ENCODE measurements at places on chromosomes 5 and 9.

DNA sequence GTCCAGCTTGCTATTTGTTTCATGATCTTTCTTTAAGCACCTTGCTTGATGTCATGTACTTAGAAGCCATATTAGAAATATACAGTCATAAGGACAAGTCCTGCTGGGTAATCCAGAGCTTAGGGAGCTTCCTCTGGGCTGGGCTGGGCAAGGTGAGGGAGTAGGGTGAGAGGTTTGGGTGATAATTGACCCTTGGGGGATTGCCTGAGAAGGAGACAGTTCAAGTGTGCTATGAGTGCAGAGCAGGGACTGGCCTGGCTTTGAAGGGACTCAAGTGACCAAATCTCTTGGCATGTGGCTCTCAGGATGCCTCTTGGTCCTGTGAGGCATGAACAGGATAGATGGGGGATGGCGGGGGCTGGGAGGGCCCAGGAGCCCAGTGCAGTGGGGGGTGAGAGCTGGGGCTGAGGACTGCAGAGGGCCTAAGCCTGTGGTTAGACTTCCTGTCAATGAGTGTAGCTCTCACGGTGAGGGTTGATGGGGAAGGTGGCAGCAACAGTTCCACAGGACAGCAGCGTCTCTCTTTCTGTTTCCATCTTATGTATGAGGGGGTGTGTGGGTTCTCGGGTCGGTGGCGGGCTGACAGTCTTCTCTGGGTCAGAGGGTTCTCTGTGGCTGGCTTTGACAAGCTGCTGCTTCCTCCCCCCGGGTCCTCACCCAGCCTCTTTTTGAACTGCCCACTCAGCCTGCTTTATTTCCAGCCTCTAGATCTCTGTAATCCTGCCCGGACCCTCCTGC is 53.5 kb downstream of the RGS3 start:
- DNase-seq: peak; percentile 70

DNA sequence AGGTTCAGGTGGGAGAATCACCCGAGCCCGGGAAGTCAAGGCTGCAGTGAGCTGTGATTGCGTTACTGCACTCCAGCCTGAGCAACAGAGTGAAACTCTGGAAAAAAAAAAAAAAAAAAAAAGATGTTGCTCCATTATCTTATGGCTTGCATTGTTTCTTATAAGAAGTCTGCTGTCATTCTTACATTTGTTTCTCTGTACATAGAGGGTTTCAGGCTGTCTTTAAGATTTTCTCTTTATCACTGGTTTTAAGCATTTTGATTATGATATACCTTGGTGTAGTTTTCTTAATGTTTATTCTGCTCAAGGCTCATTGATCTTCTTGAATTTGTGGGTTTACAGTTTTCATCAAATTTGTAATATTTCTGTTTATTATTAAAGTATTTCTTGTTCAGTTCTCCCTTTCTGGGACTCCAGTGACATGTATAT is 35.2 kb downstream of the MVB12B start:
- no peak for DNase-seq

DNA sequence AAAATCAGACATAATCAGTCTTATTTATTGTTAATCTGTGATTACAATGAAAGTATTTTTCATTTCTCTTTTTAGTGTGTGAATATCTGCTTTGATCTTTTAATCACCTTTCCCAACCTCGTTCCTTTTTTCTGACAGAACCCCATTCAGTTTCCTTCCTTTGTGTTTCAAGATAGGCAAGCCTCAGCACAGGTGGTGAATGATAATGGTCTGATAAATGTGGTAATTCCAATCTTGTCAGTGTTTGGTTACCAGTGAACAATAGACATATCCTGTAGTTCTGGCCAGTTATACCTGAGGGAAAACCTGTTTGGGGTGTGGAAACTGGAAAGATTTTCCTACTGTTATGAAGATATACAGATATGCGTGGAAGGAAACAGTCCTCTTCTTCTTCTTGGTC is 13.5 kb downstream of the STX17 start:
- no peak for DNase-seq

DNA sequence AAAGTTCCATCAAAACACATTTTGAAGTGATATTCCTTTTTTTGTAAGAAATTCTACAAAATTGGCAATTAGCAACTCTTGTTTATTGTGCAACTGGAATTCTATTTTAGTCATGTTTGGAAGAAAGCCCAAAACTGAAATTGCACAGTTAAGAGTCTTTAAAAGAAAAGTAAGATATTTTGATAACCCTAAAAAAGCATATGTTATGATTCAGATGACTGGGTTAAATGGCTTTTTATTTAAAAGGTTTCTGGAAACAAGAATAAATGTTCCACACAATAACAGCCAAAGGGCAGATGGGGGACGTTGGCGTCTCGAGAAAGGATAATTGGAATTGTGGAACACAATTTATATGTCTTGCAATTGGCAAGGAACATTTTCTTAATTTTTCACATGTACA is 275.2 kb downstream of the CDH9 start:
- DNase-seq: no peak

DNA sequence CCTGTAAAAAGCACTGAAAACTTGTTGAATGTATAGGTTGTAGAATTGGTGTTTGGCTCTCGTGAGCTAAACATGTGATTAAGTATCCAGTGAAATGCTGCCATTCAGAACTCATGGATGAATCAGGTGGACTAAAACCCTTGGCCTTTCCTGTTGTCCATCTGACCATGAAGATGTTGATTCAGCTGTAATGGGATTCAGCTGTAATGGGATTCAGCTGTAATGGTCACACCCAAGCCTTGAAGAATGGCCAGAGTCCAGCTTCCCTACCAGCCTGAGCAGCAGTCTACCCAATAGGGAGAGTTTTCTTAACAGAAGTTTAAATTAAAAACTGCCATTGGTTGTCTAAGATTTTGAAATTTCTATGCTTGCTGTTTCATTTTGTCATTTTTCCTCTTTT is 18.1 kb downstream of the MAMDC2 start:
- no peak for DNase-seq

- DNase-seq: no peak
Observed at GRCh38 chr9:120307599-120307998, 272.4 kb downstream of the CDK5RAP2 start.

GRCh38 chr5:59040024-59040803 is 457.3 kb downstream of the RAB3C start:
- DNase-seq: no peak

- DNase-seq: no peak
Observed at GRCh38 chr9:27272103-27272502, 24.8 kb downstream of the EQTN start.

GRCh38 chr5:17995997-17996396 is 361.7 kb downstream of the TAF11L14 start:
- DNase-seq: no peak

- DNase-seq: no peak
Observed at GRCh38 chr5:14286574-14287421, 143.7 kb downstream of the TRIO start.

DNA sequence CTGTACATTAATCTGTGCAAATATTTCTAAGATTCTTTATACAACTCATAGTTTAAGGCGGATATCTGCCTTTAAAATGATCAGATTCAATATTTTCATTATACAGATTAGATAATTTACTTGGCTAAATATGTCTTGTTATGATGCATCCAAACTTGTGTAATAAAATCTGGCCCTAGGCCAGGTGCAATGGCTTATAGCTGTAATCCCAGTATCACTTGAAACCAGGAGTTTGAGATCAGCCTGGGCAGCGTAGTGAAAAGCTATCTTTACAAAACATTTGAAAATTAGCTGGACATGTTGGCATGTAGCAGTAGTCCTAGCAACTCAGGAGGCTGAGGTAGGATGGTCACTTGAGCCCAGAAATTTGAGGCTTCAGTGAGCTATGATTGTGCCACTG is 2002.2 kb upstream of the ACO1 start:
- no peak for DNase-seq

DNA sequence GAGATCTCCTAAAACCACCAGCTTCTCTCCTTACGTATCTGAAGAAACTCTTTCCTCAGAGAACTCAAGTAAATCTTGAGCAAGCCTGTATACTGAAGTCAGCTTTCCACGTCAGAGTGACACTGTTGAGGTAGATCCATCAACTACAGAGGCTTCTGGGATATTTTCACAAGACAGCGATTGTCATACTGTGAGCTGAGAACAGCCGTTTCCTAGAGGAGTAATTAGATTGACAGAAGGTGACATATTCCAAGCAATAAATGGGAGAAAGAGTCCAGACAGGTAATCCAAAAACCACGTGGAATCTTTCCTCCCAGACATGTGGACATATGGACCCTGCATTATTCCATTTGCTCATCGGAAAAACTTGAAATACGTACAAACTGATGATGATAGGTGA is 117.2 kb downstream of the MEF2C start:
- no peak for DNase-seq

GRCh38 chr9:126093771-126094170 is 232.9 kb upstream of the MVB12B start:
- no peak for DNase-seq

DNA sequence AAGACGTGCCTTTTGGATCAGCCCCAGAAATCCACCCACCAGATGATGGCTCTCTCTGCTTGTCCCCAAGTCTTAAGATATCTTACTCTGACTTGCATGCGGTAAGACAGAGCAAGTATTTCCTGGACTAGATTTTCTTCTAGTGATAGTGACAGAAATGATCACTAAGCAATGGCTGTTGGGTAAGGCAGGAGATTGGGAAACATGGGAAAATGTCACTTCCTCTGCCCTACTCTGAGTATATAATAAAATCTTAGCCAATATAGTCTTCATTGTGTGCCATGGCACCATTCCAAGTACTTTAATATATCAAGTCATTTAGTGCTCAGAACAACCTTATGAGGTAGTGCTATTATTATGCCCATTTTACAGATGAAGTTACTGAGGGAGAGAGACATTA is 31.0 kb upstream of the GNA14 start:
- no peak for DNase-seq

- no peak for DNase-seq
Observed at GRCh38 chr5:120405286-120405864, 58.7 kb upstream of the PRR16 start.

DNA sequence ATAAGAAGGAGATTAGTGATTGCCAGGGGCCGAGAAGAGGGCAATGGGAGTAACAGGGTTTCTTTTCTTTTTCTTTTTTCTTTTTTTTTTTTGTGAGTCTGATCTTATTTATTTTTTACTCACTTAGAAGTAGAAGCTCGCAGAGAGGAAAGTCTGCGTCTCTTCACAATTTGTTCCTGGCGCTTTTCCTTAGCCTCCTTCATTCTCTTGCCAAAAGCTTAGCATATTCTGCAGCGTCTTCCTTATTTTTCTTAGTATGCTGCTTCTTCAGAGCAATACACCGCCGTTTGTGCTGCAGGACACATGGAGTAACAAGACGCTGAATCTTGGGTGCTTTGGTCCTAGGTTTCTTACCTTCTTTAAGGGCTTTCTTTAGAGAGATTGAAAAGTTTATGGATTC is 30.3 kb upstream of the DENND4C start:
- DNase-seq: no peak

DNA sequence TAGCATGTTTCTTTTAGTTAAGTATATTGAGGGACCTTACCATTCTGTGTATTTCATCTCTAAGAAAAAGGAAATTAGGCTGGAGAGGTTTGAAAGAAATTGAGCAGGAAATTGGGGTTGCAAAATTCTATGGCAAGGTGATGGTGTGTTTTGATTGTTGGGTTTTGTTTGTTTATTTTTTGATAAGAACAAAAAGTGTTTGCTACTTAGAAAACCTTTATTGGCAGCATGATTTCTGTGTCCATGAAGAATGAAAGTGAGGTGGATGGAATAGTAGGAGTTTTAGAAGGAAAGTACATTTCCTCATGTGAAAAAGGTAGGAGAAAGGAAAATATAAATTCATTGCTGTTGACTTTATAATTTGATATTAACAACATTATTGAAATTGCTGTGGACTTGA is 167.1 kb downstream of the CD180 start:
- no peak for DNase-seq

DNA sequence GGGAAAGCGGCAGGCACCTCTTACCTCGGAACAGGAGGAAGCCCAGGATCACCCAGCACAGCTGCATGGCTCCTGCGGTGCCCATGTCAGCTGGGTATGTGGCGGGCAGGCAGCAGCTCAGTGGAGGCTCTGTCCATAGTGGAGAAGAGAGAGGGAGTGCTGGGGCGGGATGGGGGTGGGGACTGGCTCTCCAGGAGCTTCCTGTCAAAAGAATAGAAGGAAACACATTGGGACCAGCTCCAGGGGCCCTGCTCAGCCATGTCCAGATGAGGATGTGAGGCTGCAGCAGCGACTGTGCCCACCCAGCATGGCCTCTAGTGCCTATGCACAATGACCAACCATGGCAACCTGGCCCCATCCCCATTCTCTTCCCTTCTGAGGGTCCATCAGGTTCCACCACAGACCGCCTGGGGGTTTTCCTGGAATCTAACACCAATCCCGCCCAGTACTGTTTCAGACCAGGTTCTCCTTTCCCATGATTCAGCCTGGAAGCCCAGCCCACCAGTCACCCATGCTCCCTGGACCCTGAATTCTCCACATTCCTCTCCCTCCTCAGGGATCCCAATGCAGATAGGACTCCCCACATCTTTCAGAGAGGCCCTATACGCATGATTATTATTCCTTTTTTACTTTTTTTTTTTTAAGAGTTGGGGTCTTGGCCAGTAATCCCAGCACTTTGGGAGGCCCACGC is at the start of gene ECSCR:
TSS of gene ECSCR (minus strand) at position 158 of the 691 bp plus-strand sequence. CDS start at position 85, 73 bp downstream.
- DNase-seq: no peak

- DNase-seq: no peak
Observed at GRCh38 chr9:97382099-97382718, 29.7 kb upstream of the TDRD7 start.

GRCh38 chr9:128921881-128922763 is 1.3 kb downstream of the PHYHD1 start:
- no peak for DNase-seq

GRCh38 chr9:71910650-71911060 is 338 bp downstream of the ABHD17B start:
- DNase-seq: peak; percentile 27

- no peak for DNase-seq
Observed at GRCh38 chr5:43041110-43041668, 1.1 kb upstream of the ANXA2R start.

DNA sequence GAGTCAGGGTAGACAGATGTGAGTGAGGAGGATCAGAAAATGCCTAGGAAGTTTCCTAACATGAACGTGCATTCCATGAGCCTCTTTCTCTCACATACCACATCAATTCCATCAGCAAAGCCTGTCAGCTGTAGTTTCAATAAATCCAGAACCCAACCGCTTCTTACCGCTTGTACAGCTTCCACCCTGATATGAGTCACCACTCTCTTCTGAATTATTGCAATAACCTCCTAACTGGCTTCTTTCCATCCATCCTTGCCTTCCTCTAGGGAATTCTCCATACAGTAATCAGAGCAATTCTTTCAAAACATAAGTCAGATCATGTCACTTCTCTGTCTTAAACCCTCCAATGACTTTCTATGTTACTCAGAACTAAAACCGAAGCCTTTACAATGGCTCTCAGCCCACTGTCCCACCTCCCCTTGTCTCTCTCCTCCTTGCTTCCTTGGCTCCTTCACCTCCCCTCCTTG is 8.1 kb upstream of the RAD23B start:
- DNase-seq: no peak

- no peak for DNase-seq
Observed at GRCh38 chr5:145479271-145479670, 355.9 kb downstream of the PRELID2 start.

- DNase-seq: no peak
Observed at GRCh38 chr9:23736293-23736692, 89.7 kb downstream of the ELAVL2 start.

GRCh38 chr5:37859805-37860204 is 20.0 kb upstream of the GDNF start:
- no peak for DNase-seq

- no peak for DNase-seq
Observed at GRCh38 chr9:94638335-94639060, 820 bp downstream of the FBP1 start.

Measured in GM12892 (cell line).